ENCODE measurements at places on chromosomes 2 and 18.

- no peak for DNase-seq
These were observed 125.7 kb downstream of the AGAP1 start for GRCh38 chr2:235619544-235619943.

- DNase-seq, result no peak
These were observed 99.0 kb upstream of the RNF152 start for GRCh38 chr18:61991836-61992235.

DNA sequence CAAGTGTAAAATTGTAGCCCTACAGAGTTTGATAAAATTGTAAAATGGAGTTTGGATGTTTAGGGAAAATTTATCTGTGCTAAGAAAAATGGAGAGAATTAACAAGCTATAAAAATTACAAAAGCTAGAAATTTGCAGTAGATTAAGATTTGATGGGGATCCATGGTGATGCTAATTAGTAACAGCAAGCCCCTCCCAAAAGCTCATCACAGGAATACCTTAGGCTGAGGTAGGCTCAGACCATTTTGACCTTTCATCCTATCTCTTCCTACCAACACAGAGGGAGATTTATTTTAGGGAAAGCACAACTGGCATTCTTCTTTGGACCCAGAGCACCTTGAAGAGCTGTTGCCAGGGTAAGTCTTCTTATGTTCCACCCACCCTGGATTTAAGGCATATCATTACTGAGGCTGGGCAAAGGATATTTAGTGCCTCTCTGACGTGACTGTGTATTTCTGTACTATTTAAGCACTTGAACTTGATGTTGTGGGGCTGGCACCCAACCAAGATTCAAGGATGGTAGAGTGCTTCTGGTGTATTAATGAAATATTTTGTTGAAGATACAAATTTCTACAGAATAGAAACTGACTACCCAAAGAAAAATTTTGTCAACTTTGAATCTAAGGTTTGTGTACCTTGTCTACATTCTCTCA, 70.8 kb upstream of the SLC39A10 start:
- DNase-seq, result no peak

GRCh38 chr2:204795156-204795555, 249.9 kb downstream of the PARD3B start:
- DNase-seq, result no peak

- no peak for DNase-seq
These were observed 3.0 kb upstream of the IL1RN start for GRCh38 chr2:113124181-113124961.

DNA sequence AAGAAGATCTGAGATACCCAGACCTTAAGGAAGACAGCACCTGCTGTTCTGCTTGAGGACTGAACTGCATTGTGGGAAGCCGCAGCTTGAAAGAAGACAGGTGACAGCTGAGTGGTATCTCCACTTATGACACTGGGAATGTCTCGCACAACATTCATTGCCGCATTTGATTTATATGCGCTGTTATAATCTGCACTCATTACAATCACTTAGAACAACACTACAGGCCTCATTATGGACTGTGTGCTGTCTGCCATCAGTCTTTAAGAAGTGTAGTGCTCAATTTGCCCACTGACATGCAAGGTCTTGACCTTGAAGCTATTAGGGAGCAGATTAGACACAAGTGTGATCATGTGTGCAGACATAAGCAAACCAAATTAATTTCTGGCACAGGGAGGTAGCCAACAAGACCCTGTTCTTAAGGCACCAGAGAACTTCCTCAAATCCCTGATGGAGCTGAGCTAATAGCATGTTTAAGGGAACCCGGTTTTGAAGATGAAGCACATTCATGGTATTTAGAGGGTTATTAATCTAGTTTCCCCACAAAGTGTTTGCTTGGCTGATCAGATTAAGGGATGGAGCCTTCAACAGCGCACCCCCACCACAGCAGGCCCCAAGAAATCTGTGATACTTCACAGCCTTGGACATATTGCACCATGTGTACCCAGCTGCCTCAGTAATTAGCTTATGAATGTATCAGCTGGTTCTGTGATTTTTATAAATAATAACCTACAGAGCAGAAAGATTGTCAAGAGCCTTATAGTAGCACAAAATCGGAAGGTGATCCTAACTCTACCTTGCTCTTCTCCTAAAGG, 146.8 kb downstream of the SATB2 start:
- no peak for DNase-seq

DNA sequence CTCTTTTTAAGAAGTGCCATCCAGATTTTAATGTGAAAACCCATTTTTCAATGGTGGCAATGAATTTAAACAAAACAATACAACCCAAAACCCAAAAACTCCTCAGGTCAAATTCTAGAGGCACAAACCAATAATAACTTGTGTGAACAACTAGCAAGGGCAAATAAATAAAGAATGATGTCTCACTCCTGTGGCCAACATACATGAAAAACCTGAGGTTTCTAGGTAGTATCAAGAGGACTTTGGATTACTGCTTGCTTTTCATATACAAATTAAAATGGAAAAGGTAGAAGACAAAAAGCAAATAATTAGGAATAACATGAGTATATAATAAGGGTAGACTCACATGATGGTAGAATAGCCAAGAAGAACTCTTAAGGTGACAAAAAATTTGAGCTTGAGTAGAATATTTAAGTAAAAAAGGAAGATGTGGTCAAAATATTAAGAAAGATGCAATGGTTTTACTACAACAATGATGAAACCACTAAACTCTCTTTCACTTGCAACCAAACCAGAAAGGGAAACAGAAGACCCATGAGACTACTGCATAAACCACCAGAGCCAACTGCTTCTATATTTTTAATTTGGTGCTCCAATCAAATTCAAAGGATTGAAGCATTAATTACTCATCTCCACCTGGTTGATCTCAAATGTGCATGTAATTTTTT, 53.5 kb downstream of the DARS1 start:
- DNase-seq, result no peak

DNA sequence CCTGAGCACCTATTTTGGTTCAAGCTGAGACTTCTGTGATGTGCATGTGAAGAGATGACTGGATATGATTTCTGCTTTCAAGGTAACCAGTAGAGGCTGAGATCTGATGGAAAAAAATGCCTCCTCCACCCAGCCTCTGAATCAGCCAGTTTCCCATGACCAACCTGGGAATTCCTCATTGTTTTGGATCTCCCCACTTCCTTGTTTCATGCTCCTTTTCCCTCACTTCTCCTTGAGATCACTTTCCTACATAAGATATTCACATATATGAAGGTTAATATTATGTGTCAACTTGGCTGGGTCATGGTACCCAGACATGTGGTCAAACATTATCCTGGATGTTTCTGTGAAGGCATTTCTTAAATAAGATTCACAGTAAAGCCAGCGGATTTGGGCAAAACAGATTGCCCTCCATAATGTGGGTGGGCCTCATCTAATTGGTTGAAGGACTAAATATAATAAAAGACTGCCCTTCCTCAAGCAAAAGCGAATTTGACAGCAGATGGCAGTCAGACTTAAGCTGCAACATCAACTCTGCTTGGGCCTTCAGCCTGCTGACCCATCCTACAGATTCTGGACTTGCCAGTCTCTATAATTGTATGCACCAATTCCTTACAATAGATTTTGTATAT, 379.4 kb downstream of the TNS1 start:
- no peak for DNase-seq

- DNase-seq, result no peak
These were observed 105.0 kb downstream of the UGGT1 start for GRCh38 chr2:128196026-128196425.

- no peak for DNase-seq
These were observed 256.9 kb downstream of the DCC start for GRCh38 chr18:52596748-52597435.

DNA sequence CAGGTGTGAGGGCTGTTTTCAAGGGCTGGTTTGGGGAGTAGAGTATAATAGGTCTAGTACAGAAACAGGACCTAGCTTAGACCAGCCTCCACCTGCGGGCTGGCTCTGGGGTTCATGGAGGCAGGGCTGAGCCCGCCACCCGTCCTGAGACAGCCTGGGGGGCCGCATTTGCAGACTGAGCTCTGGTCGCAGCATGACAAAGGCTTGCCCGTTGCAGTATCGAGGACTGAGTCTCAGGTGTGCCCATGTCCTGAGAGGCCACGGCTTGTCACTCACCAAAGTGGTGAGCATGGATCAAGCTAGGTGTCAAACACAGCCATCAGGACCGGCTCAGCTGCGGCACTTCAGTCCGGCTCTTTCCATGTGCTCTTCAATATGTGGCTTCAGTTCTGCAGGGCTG, 144.7 kb downstream of the KLHL29 start:
- no peak for DNase-seq

GRCh38 chr2:186977433-186978045, 128.6 kb upstream of the ZSWIM2 start:
- no peak for DNase-seq

- no peak for DNase-seq
These were observed 230.4 kb downstream of the KLHL29 start for GRCh38 chr2:23615216-23616020.

- no peak for DNase-seq
These were observed 48.3 kb downstream of the SLC66A2 start for GRCh38 chr18:79903071-79903635.

GRCh38 chr2:241814393-241814642, 5.3 kb downstream of the NEU4 start:
- no peak for DNase-seq

GRCh38 chr18:57051657-57052044, 95.2 kb upstream of the BOD1L2 start:
- no peak for DNase-seq

- DNase-seq, result no peak
These were observed 9.7 kb upstream of the NAPG start for GRCh38 chr18:10516078-10516477.

- DNase-seq, result no peak
These were observed 10.8 kb upstream of the IL18RAP start for GRCh38 chr2:102412199-102412598.

- DNase-seq, result no peak
These were observed 133.4 kb downstream of the STK39 start for GRCh38 chr2:168114040-168114439.

DNA sequence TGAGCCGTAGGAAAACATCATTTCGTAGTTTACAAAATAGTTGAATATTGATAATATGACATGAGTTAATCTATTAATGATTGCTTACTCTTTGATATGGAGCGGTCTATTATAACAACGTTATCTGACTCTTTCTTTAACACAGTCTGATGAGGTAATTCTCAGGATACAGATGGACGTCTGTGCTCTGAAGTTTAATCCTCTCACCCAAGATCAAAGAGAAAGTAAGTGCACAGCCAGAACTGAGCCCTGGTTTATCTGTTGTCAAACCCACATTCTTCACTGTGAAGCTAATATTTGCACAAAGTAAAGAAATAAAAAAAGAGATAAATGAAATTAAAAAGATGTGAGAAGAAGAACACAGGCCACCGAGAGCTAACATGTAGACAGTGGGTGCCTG, 190.9 kb upstream of the COPS8 start:
- no peak for DNase-seq

- no peak for DNase-seq
These were observed 46.1 kb downstream of the YES1 start for GRCh38 chr18:765764-766549.

DNA sequence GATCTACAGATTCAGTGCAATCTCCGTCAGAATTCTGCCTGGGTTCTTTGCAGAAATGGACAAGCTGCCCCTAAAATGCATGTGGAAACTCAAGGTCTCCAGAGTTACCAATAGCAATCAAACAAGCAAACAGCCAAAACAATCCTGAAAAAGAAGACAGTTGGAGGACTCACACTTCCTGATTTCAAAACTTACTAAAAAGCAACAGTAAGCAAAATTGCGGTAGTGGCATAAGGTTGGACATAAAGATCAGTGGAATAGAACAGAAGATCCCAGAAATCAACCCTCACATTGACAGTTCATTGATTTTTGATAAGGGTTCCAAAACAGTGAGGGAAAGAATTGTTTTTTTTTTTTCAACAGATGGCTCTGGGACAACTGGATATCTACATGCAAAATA, 59.7 kb downstream of the NPPC start:
- DNase-seq, result no peak

GRCh38 chr2:6580982-6581381, 284.7 kb downstream of the CMPK2 start:
- DNase-seq, result no peak

DNA sequence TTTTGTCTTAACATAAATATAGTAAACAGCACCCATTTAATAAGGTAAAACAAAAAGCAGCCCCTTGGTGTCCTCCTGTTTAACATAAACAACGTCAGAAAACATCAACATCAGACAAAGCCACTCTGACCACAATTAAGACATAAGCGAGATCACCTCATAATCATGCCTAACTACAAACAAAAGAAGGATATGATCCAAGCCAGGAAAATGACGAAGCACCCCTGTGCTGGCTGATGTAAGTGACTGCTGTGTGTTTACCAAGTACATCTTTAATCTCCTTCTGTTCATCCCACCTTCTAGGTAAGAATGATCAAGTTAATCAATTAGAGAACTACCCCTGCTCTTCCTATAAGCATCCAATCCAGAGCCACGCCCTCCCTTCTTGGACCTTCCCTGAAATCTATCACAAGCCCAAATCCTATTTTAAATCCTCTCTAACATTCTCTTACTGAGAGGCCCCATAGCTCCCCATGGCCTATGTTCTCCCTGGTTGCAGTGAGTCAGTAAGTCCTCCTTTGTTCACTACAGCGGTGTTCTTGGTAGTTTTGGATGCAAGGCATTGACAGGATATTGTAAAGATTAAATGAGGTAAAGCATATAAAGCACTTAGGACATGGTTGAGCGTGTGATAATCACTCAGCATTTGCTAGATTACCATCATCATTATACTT, 424.2 kb downstream of the TSN start:
- DNase-seq, result no peak

- DNase-seq, result no peak
These were observed 20.8 kb upstream of the MAP4K4 start for GRCh38 chr2:101676674-101677073.

DNA sequence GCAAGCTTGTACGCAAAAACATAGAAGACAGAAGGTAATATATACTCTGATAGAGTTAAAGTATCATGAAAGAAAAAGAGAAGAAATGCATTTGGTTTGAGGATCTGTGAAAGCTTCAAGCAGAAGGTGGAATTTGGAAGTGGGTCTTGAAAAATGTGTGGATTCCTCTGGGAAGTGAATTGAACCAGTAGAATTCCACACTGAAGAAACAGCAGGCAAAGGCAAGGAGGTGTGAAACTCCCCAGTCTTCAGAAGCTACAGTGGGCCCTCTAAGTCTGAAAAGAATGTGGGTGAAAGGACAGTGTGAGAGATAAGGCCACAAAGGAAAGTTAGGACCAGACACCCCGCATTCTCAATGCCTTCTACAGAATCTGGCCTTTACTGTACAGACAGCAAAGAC, 25.6 kb downstream of the COBLL1 start:
- DNase-seq, result no peak

All from stimulated activated CD4-positive, alpha-beta T cell treated with anti-CD3 and anti-CD28 coated beads, Interleukin-1b, Interleukin-23, amount 100 ng/mL, for 4 hours (primary cell).